ENCODE measurements at places on chromosomes 2 and 18.

DNA sequence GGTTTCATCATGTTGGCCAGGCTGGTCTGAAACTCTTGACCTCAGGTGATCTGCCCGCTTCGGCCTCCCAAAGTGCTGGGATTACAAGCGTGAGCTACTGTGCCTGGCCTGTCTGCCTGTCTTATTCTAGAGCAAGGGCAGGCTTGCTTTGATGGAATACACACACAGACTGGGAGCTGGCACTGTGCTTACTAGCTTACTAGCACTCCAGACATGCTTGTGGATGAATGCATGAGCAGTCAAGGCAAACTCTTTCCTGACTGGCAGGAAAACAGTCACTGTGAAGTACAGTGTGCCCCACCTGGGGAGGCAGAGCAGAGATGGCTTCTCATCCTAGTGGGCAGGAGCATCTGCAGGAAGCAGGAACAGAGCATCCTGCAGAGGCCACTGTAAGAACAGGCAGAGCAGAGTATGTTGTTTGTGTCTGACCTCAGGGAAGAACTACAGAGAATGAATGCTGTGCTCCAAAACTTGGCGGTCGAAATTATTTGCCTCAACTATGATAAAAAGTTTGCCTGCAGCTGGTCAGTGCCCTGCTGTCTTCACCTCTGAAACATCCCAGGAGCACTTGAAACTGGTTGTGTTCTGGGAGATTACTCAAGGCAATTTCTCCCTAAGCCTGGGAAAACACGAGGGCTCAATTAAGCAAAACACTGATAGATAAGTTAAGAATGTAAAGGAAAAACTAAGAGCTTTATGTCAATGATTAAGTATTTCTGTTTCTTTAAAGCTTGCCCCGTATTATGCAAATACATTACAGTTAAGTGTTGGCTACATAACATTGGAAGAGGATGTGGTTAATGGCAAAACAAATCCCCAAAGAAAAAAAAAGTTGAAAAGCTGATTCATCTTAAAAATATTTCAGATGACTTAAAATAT, 102.4 kb downstream of the VAPA start:
- DNase-seq = peak; percentile 1

GRCh38 chr2:205563646-205564045, 118.7 kb upstream of the NRP2 start:
- no peak for DNase-seq

- no peak for DNase-seq
Observed at GRCh38 chr2:128520791-128521190, 202.1 kb upstream of the HS6ST1 start.

GRCh38 chr18:23384778-23385736, 68.0 kb upstream of the RIOK3 start:
- no peak for DNase-seq

GRCh38 chr2:226977775-226978190, 141.9 kb downstream of the RHBDD1 start:
- DNase-seq = no peak

DNA sequence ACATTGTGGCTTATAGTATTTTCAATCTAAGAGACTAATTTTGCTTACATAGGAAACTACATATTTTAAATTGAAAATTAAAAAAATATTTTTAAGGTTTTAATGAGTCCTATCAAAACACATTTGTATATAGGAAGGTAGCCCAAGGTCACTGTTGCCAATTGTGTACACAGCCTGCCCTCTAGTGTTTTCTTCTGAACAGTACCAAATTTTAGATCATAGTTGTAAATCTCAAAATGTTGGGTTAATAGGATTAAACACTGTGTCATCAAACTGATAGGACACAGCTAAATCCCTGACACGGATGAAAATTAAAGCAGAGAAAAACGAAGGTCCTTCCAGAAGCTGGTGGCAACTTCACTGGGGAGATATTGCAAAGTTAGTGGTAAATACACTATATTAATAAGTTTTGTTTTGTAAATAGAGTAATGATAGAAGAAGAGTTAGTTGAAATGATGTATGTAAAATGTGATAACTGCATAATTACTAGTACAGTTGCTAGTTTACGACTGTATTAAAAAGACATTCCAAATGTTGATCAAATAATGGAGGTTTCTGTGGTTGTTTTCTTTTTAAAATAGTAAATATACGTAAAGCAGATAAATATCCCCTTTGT, 19.7 kb downstream of the CLUL1 start:
- DNase-seq = peak; percentile 68

DNA sequence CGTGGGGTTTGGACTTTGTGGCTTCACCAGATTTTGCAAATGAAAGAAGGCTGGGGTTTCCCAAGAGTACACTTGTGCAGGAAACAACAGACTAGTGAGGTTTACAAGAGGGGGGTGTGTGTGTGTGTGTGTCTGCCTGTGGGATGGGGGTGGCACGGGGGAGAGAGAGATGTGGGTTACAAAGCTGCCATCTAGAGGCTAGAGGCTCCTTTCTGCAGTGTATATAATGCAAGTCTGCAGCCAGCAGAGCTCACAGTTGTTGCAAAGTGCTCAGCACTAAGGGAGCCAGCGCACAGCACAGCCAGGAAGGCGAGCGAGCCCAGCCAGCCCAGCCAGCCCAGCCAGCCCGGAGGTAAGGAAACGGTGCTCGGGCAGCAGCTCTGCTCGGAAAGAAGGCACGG, at the start of gene ACKR3:
TSS of gene ACKR3 (plus strand) at position 253 of the 401 bp plus-strand sequence. CDS start 10,641 bp downstream, outside the sequence.
- DNase-seq = peak; percentile 12

DNA sequence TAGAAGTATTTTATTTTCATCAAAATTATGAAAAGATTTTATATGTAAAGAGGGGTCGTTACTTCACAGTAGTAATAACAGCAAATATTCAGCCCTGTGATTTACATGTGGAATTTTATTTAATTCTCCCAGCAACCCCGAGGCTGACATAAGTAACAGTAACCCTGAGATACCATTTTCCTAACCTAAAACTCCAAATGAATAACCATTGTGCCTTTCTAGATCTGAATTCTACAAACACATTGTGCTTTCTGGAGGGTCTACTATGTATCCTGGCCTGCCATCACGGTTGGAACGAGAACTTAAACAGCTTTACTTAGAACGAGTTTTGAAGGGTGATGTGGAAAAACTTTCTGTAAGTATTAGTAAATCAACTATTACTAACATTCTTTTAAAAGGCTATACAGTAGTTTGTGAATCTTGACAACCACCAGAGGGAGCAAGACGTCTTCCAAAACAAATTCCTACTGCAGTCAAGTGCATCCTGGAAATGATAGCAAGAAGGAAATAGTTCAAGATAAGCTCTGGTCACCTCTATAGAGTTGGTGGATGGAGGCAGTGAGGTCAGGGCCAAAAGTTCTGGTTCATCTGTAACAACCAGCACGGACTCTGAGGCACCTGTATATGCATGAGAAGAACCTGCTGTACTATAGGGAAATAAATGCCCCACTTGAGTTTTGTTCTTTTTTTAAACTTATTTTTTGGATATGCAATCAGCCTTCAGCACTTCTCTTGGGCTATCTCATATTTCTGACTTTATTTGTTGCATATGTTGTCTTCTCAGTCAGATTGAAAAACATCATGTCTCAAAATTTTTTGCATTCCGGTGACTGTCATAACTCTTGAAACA, 37.4 kb downstream of the ACTR2 start:
- DNase-seq = peak; percentile 85

GRCh38 chr18:62523631-62524439, 1.0 kb downstream of the ZCCHC2 start:
- peak; percentile 56 for DNase-seq

DNA sequence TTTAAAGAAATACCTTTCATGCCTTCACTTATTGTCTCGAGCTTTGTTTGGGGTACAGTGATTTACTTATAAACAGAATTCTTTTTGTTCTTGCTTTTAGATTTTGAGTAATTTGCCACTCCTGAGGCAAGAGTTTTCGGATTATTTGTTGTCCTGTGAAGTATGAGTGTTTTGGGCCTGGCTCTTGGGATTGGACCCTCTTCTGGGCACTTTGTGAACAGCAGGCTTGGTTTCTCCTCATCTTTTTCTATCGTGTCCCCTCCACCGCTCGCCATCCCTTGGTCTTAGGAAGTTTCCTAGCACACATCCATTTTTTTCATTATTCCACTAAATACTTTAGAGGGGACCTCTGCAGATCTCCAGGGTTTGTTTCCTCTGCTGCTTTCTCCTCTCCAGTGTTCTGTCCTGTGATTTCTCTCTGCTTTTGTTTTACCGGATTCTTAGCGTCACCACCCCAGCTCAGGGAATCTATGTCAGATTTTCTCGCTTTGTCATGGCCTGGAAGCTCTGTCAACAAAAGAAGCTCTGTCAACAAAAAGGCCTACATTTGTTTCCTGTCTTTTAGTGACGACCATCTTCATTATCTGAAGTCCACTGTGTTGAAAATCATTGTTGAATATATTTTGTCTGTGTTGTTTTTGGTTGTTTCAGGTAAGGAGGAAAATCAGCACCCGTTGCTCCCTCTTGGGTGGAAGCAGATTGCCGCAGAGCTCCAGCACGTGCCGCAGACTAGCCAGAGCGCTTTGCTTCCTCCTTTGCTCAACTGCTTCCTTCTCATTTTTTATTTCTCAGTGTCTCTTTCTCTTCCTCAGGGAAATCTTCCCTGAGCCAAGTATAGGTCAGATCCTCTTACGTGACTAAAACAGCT, 27.8 kb downstream of the ANKRD62 start:
- peak; percentile 12 for DNase-seq

- no peak for DNase-seq
Observed at GRCh38 chr2:222920657-222921186, 59.9 kb downstream of the ACSL3 start.

DNA sequence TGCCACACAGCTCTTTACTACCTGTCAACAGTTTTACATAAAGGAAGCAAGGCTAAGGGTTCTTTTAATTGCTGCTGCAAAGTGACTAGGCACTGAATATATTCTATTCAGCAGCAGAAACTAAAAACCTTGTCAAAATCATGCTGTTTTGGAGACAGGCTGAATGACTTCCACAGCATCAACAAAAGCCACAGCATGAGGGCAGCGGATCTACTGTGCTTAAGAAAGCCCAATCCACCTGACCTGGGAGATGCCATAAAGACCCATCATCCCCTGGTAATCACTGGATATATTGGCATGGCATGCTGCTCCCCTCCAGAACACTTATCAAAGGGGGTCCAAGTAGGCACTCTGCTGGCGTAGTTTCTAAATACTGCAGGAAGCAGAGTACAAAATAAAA, 715.1 kb upstream of the SLC8A1 start:
- no peak for DNase-seq

DNA sequence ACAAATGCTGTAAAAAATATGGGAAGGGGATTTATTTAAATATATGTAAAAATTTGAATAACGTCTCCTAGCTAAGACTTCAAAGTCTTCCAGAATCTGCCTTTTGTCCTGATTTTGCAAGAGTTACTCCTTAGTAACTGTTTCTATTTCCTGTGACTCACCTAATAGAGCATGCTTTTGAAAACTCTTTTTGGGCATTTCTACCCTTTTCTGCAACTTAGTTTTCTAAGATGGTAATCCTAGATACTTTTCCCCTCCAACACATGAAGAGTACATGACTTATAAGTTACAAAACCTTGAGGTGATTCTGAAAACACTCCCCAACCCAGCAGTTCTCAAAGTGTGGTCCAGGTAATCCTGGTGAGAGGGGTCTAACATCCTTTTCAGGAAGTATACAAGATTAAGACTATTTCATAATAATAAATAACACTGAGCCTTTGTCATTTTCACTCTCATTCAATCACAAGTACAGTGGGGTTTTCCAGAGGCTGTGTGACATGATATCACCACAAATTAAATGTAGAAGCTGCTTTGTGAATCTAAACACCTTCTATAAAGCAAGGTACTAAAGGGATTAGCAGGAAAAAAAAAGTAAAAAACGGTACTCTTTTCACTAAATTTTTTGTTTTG, 31.9 kb downstream of the PPP4R3B start:
- DNase-seq = peak; percentile 35

- no peak for DNase-seq
Observed at GRCh38 chr2:16713011-16713423, 47.4 kb upstream of the CYRIA start.

- DNase-seq = no peak
Observed at GRCh38 chr18:22709288-22710060, 223.7 kb upstream of the RBBP8 start.

GRCh38 chr18:63446266-63446665, 24.0 kb upstream of the VPS4B start:
- no peak for DNase-seq

GRCh38 chr2:232984451-232985207, 28.4 kb downstream of the NGEF start:
- DNase-seq = no peak

DNA sequence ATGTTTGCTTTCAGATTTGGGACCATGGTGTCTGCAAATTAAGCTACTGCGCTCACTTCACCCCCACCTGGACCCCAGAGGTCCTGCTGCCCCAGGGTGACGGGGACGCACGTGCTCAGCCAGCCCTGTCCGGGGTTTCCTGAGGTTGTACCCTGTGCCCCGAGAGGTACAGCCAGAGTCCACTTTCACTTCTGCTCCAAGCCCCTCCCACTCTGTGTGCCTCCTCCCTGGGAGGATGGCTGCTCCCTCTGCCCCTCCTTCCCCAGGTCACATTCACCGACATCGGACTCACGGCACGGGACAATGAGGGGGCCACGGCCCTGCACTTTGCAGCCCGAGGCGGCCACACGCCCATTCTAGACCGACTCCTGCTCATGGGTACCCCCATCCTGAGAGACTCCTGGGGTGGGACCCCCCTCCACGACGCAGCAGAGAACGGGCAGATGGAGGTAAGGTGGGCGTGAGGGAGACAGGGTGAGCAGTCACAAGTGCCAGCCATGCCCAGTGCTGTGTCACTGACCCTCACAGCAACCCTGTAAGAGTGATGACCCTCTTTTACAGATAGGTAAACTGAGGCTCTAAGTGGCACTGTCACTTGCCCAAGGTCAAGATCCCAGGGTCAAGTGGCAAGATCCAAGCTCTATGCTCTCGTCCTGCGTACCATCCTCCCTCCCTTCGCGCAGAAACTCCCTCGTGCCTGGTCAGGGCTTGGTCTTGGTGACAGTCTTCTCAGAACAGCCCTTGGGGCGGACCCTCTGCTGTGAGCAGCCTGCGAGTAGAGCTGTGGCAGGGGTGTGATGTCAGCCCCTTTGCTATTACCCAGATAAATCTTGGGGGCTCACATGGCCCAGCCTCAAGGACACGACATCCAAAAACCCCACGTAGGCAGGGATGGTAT, 7.6 kb downstream of the ESPNL start:
- no peak for DNase-seq

GRCh38 chr2:5932556-5933469, 240.6 kb downstream of the SOX11 start:
- no peak for DNase-seq

- no peak for DNase-seq
Observed at GRCh38 chr2:219122202-219122980, 38.2 kb downstream of the NHEJ1 start.

DNA sequence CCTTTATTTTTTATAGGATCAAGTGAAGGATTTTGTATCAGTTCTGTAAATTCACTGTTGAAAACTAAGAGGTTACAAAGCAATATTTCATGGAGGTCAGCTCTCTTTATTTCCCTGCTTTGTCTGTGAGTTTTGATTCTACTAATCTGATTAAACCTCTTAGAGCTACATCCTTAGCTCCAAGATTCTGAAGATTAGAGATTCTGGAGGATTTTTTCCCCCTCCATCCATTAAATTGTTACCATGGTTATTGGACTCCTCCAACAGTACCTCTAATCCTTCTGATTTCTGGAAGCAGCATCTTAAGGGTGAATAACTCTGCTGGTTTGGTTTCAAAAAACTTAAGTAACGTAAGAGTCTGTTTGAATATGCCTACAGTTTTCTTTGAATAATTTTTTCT, 110.0 kb downstream of the TANC1 start:
- no peak for DNase-seq

GRCh38 chr2:43648994-43649701, 12.1 kb downstream of the PLEKHH2 start:
- DNase-seq = no peak

- DNase-seq = no peak
Observed at GRCh38 chr2:9188823-9189222, 17.8 kb upstream of the ASAP2 start.
